ENCODE measurements at places on chromosomes 2 and 18.
A peak's percentile ranks its signal among the peaks of the same experiment; 100 is the strongest.

GRCh38 chr2:197573608-197574007, 57.7 kb downstream of the MOB4 start:
- DNase-seq = no peak

GRCh38 chr18:55510809-55511208, 77.2 kb downstream of the TCF4 start:
- no peak for DNase-seq

- DNase-seq = no peak
Measured at GRCh38 chr2:180524499-180524898, 455.9 kb upstream of the UBE2E3 start.

DNA sequence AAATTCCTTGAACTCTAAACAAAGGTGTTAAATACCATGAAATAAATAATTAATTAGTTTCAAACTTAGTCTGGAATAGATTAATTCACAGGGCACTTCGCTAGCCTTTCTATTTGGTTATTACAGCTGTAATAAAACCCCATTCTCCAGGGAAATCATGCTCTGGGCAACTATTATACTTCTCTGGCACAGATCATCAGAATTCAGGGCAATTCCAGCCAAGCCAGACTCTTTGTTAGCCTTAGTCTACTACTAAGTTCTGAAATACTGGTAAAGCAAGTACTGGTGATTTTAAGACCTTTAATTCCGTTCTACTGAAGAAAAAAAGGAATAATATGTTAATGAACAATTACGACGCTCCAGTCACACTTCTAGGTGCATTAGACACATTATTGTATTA, 123.4 kb upstream of the PDE1A start:
- no peak for DNase-seq

DNA sequence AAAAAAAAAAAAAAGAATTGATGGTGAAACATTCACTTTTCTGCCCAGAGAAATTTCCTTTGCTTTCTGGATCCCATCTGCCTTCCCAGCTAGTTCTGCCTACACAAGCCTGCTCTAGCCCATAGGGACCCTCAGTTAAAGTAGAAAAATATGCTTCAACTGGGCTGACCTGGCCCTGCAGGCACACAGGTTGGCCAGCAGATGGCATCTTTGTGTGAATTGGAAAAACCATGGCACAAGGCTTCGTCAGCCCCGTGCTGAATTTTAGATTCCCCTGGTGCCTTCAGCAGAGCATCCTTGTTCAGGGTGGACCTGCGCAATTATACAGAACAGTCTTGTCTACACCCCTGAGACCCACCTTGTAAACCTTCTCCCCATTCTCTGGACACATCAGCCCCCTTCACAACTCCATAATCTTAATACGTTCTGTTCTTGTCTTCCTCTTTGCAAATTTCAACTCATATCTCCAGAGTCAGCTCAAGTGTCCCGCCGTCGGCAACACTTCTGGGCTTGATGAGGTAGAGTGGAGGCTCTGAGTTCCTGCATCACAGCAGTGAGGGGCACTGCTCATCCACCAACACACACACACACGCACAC, 114.5 kb downstream of the INSIG2 start:
- DNase-seq = peak; percentile 31

DNA sequence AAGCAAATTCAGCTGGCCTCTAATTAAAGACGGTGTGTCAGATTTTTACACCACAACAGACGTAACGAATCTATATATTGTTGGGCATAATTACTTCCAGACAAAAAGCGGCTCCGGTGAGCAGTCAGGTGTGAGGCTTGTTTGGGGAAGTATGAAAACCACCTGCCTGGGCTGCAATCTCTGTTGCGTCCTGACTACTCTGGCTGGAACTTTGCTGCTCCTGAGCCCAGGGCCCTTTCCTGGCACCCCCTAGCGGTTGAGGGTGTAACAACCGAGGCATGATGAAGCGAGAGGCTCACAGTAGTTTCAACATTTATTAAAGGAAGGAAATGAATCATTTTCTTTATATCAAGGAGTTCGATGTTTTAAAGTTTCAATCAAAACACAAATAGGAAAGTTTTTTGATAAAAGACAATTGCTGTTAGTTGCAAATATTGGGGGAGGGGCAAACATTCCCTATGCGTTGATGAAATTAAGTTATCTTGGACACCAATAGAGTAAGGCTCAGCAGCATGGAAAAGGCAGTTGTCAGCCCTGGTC, 10.6 kb upstream of the ITGB6 start:
- no peak for DNase-seq

- no peak for DNase-seq
Measured at GRCh38 chr18:60668583-60668982, 296.0 kb upstream of the MC4R start.

- no peak for DNase-seq
Measured at GRCh38 chr2:105294046-105294445, 35.5 kb downstream of the TGFBRAP1 start.

DNA sequence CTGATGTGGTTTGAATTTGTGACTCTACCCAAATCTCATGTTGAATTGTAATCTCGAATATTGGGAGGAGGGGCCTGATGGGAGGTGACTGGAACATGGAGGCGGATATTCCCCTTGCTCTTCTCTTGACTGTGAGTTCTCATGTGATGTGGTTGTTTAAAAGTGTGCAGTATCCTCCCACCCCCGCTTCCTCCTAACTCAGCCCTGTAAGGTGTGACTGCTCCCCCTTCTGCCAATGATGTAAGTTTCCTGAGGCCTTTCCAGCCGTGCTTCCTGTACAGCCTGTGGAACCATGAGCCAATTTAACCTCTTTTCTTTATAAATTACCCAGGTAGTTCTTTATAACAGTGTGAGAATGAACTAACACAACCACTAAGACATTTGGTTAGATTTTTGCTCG, 458.4 kb downstream of the THSD7B start:
- no peak for DNase-seq

GRCh38 chr2:108579623-108580022, 45.4 kb downstream of the LIMS1 start:
- no peak for DNase-seq

GRCh38 chr2:30777661-30778505, 29.4 kb downstream of the CAPN13 start:
- DNase-seq = no peak

GRCh38 chr2:112614201-112614840, 29.9 kb downstream of the CHCHD5 start:
- no peak for DNase-seq

- DNase-seq = no peak
Measured at GRCh38 chr2:1645761-1646476, 98.4 kb downstream of the PXDN start.

- DNase-seq = no peak
Measured at GRCh38 chr2:68556381-68556780, 87.0 kb upstream of the PROKR1 start.

- no peak for DNase-seq
Measured at GRCh38 chr2:98374286-98374685, 28.0 kb downstream of the CNGA3 start.

Data from HuH-7.5 (cell line).